NK-92 treated with Interleukin-12 subunit alpha and Interleukin-12 subunit beta, amount 100 ng/mL, for 24 hours (cell line): ENCODE measurements at places on chromosomes 4 and X.

DNA sequence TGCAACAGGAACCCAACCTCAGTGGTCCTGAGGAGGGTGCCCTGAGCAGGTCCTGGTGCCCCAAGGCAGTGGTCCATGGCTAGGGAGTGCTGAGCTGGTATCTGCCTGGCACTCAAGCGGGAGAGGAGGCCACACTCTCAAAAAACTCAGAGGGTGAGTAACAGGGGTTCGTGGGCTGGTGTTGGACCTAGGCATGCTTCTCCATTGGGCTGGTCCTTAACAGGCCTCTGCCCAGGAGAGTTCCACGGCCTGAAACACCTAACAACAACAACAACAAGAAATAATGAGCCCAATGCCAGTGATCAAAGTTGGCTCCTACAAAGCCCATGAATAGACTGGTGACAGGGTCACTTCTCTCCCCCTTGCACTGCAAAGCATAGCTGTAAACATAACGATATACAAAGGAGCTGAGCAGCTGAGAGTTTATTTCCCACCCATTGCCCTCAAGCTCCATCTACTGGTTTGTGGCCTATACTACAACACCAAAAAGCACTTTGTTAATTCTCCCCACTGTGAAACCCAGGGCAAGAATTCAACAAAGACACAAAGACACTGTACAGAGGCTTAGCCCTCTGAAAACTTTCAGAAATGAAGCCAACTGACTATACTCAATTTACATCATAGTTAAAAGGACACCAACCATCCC lies 736.1 kb upstream of the ADGRL3 start:
- DNase-seq: no peak

GRCh38 chr4:183448436-183448835 lies 4.0 kb downstream of the CDKN2AIP start:
- no peak for DNase-seq

GRCh38 chr4:175070444-175070843 lies 152.3 kb downstream of the ADAM29 start:
- DNase-seq: no peak

- DNase-seq: no peak
Measured at GRCh38 chr4:96946552-96946951, 1106.7 kb downstream of the PDHA2 start.

GRCh38 chr4:37988670-37989069 lies 28.5 kb downstream of the PTTG2 start:
- no peak for DNase-seq

DNA sequence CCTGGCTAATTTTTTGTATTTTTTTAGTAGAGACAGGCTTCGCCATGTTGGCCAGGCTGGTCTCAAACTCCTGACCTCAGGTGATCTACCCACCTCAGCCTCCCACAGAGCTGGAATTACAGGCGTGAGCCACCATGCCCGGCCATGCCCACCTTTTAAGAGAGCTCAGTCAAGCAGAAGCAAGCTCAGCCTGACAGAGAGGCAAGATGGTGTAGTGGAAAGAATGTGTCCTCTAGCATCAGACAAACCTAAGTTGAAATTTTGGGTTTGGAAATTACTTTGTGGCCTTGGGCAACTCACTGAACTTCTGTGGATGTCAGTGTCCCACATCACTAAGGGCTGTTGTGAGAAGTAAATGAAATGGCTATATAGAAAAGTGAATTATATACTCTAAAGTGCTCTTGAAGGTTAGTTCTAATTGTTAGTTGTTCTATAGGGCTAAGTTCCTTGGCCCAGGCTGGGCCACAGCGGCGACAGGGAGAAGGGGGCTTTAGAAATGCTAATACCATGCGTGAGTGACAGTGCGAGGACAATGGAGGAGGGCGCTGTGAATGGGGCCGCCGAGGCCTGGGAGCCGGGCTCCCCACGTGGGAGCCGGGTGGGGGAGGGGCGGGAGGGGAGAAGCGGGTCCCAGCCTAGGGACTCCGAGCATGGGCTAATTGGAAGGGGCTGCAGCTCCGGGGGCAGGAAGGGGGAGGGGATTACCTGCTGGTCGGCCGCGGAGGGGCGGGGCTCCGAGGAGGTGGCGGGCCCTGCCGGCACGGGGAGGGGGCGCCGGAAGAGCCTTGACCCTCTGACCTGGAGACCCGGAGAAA lies 15.6 kb downstream of the PJA1 start:
- DNase-seq: no peak

GRCh38 chrX:16924631-16925480 lies 21.6 kb upstream of the REPS2 start:
- no peak for DNase-seq

- no peak for DNase-seq
Measured at GRCh38 chrX:53320543-53321229, 39.3 kb upstream of the IQSEC2 start.

DNA sequence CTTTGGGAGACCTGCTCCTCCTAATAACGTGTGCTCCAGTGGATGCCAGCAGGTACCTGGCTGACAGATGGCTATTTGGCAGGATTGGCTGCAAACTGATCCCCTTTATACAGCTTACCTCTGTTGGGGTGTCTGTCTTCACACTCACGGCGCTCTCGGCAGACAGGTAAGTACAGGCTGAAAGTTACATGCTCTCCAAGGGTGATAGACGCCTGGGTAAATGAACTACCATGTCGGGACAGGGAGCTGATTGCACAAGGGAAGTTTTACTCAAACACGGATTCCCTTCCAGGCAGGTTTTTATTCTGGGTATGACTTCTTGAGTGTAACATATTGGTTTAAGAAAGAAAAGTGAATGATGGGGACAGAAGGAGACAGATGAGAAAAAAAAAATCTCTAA lies 836 bp downstream of the GRPR start:
- no peak for DNase-seq

GRCh38 chr4:128427832-128428366 lies 140.3 kb upstream of the PGRMC2 start:
- no peak for DNase-seq

DNA sequence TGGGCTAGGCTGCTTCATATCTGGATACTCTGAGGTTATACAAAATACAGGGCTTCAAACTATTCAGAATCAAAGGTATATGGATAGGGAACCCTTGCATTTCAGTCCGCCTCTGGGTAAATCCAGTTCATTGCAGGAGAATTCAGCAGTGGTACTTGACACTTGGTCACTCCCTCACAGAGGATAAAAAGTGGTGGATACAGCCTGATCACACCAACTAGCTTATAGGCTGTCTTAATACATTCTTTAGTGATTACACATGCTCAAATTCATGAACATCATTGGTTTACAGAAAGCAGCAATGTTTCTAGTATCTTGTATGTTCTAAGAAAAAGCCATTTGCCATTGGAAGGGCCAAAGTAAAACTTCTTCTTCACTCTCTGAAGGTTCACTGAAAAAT lies 104.8 kb upstream of the PDE5A start:
- DNase-seq: no peak

GRCh38 chr4:72430050-72430449 lies 139.0 kb downstream of the ADAMTS3 start:
- DNase-seq: no peak

DNA sequence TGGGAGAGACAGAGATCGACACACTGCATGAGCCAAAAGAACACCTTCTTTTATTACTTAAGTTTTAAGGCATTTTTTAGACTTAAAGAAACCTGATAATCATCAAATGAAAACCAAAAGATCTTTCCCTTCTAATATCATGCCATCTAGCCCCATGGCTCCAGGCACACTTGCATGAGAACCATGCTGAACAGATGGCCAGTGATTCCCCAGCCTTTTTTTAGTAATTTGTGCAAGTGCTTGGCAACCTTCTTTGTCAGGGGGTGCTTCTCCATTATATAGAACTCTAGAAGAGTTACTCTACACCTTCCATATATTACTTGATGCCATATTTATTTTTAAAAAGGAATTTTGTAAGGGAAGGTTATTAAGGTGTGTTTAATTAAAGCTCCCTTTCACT lies 182.2 kb upstream of the TEX13C start:
- no peak for DNase-seq

GRCh38 chr4:130485371-130485770 lies 1389.4 kb downstream of the C4orf33 start:
- no peak for DNase-seq

DNA sequence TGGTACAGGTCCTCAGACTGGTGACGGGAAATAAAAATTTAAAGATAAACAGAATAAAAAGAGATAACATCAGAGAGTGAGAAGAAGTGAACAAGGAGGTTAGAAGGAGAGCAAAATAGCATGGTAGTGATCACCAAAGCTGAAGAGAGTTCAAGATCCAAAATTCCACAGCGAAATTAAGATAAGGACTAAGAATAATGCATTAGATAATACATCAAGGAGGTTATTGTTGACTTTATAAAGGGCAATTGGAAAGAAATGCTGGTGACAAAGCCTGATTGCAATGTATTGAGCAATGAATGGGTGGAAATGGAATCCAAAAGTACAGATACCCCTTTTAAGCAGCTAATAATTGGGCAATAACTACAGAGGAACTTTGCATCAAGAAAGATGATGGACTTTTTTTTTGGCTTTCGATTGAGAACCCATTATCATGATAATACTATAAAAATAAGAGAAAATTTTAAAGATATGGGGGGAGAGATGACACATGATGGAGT lies 101.6 kb upstream of the MAP9 start:
- DNase-seq: no peak
